Cardiac muscle cell (in vitro differentiated cells and primary cell): ENCODE measurements at places on chromosomes 12 and 14. TPM values are rescaled to one million over a fixed set of nuclear protein-coding genes. Genes with fewer than 3 reads are reported as not detected.

DNA sequence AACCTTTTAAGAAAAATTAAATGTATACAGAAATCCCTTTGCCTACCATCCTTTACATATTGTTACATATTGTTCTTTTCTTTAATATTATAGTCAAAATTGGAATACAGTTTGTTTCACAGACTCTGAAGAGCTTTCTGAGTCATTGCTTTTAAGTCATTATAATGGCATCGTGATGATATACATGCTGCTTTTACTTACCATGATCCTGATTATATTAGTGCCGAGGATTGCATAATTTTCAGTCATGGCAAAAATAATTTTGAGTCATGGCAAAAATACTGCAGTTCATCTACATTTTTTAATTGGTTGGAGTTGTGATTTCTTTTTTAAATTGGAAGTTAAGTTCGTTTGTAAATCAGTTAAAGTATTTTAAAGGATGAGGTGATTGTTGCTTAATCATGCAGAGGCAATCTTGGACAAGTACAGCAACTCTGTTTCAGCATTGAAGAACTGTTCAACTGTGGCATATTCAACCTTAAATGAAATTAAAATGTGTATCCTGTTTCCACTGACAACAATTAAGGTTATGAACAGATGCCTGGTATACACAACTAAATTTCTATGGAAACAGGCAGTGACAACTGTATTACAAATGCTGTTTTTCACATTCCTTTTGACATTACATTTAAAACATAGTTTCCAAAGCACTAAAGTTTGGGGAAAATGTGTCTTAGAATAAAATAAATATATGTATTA is 142.3 kb downstream of the PCNX1 start:
- no peaks in the 10 kb centered on the region for H3K4me1 ChIP-seq
- H3K27me3 ChIP-seq = no peaks in the 10 kb centered on the region
- no peak overlapping the region for H3K4me3 ChIP-seq
- H3K27ac ChIP-seq = no peak overlapping the region
- H3K36me3 ChIP-seq = peaks cover 76% of the 10 kb centered on the region

DNA sequence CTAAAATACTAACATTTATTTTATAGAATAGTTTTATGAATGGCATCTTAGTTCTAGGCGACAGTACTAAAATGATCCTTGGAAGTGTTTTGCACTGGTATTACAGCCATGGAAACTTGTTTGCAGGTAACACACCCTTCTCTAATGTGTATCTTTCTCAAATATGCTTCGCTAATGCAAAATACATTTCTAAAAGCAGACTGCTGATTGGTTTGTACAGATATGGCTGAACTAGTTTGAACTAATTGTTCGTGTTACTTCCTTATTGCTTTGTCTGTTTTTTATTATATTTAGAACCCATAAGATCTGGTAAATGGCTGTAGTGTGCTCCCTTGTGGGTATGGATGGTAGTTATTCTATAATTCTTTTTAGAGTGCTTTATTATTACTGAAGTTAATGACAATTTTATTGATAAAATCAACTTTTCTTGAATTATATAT is 53.0 kb downstream of the ATF7IP start:
- DNase-seq = peak; percentile 50
- H3K4me1 ChIP-seq = peaks cover 38% of the 10 kb centered on the region
- no peaks in the 10 kb centered on the region for H3K36me3 ChIP-seq
- H3K4me3 ChIP-seq = peak overlapping the region; percentile 27

GRCh38 chr12:24152270-24152669 is 202.8 kb upstream of the SOX5 start:
- H3K4me3 ChIP-seq = no peak overlapping the region
- DNase-seq = no peak
- no peaks in the 10 kb centered on the region for H3K36me3 ChIP-seq
- no peaks in the 10 kb centered on the region for H3K4me1 ChIP-seq
- H3K27me3 ChIP-seq = no peaks in the 10 kb centered on the region

- H3K4me3 ChIP-seq = no peak overlapping the region
- H3K4me1 ChIP-seq = peaks cover 5% of the 10 kb centered on the region
- no peaks in the 10 kb centered on the region for H3K27me3 ChIP-seq
- no peak overlapping the region for H3K27ac ChIP-seq
- H3K36me3 ChIP-seq = no peaks in the 10 kb centered on the region
- no peak for DNase-seq
Observed at GRCh38 chr14:79825046-79825521, 386.2 kb downstream of the DIO2 start.

KRT73 gene
- not detected in 2 replicates for total RNA-seq

DLGAP5 gene
- total RNA-seq = 3.4 and 37.4 TPM in 2 replicates

GRCh38 chr12:97899956-97900355 is 437.4 kb downstream of the RMST start:
- no peak overlapping the region for H3K4me3 ChIP-seq
- DNase-seq = no peak
- no peak overlapping the region for H3K27ac ChIP-seq
- no peaks in the 10 kb centered on the region for H3K27me3 ChIP-seq
- H3K4me1 ChIP-seq = no peaks in the 10 kb centered on the region

KLHL33 gene
- total RNA-seq = 0.18 TPM in 1 of 2 replicates, not detected in the other

ANO2 gene
- 0.21 and 0.63 TPM in 2 replicates for total RNA-seq

- H3K36me3 ChIP-seq = peaks cover 4% of the 10 kb centered on the region
- H3K27ac ChIP-seq = no peak overlapping the region
- no peaks in the 10 kb centered on the region for H3K4me1 ChIP-seq
- H3K4me3 ChIP-seq = no peak overlapping the region
Observed at GRCh38 chr12:53212931-53213330, 5.9 kb upstream of the ITGB7 start.

GRCh38 chr12:4025181-4026019 is 152.2 kb upstream of the PARP11 start:
- H3K27ac ChIP-seq = no peak overlapping the region
- peaks cover 39% of the 10 kb centered on the region for H3K27me3 ChIP-seq
- no peak for DNase-seq
- H3K4me1 ChIP-seq = no peaks in the 10 kb centered on the region
- no peak overlapping the region for H3K4me3 ChIP-seq

DNA sequence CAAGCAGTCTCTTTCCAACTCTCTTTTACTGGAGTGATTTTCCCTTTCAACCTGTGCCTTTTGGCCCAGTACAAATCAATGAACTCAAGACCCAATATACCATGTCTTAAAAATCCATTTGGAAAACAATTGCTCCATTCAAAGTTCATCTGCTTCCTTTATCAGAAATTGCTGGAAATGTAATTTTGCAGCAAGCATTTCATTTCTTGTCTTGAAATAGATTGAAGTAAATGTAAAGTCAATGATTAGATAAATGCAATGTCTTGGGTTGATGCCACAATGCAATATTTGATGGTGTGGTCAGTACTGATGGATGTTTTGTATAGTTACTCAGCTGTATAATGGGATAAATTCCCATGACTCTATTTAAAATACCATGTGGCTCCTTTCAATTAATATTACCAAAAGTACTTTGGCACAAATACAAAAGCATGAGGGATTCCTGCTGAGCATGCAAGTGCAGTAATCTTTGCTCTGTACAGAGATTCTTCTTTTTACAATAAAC is 707.7 kb upstream of the NOVA1 start:
- DNase-seq = no peak
- H3K4me3 ChIP-seq = no peak overlapping the region
- no peaks in the 10 kb centered on the region for H3K27me3 ChIP-seq
- no peaks in the 10 kb centered on the region for H3K4me1 ChIP-seq
- H3K27ac ChIP-seq = no peak overlapping the region

FGF23 gene
- total RNA-seq = 0.86 and 2.4 TPM in 2 replicates

RBM19 gene
- 28.1 and 30.8 TPM in 2 replicates for total RNA-seq

- H3K4me1 ChIP-seq = no peaks in the 10 kb centered on the region
- no peak for DNase-seq
- H3K27ac ChIP-seq = no peak overlapping the region
- H3K27me3 ChIP-seq = no peaks in the 10 kb centered on the region
Observed at GRCh38 chr12:100986595-100987547, 192.3 kb downstream of the ANO4 start.

GRCh38 chr12:10540776-10541205 is 35.1 kb downstream of the EIF2S3B start:
- no peak for DNase-seq
- H3K27ac ChIP-seq = no peak overlapping the region
- no peaks in the 10 kb centered on the region for H3K27me3 ChIP-seq
- no peaks in the 10 kb centered on the region for H3K4me1 ChIP-seq
- no peaks in the 10 kb centered on the region for H3K36me3 ChIP-seq
- H3K4me3 ChIP-seq = no peak overlapping the region

DNA sequence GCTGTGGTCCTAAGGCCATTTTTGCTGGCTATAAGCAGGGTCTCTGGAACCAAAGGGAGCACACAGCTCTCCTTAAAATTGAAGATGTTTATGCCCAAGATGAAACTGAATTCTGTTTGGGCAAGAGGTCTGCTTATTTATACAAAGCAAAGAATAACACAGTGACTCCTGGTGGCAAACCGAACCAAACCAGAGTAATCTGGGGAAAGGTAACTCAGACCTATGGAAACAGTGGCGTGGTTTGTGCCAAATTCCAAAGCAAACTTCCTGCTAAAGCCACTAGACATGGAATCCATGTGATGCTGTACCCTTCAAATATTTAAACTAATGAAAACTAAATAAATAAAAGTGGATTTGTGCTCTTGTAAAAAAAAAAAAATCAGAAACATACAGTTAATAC is 29.6 kb upstream of the BICDL1 start:
- no peak overlapping the region for H3K4me3 ChIP-seq
- no peaks in the 10 kb centered on the region for H3K36me3 ChIP-seq
- no peaks in the 10 kb centered on the region for H3K4me1 ChIP-seq
- H3K27me3 ChIP-seq = no peaks in the 10 kb centered on the region

- no peak for DNase-seq
- H3K36me3 ChIP-seq = no peaks in the 10 kb centered on the region
- no peaks in the 10 kb centered on the region for H3K4me1 ChIP-seq
- H3K4me3 ChIP-seq = no peak overlapping the region
- H3K27me3 ChIP-seq = no peaks in the 10 kb centered on the region
Observed at GRCh38 chr12:60921541-60921940, 1325.7 kb downstream of the SLC16A7 start.

ATP2A2 gene
- total RNA-seq = 297 and 328 TPM in 2 replicates

GRCh38 chr14:67018720-67019119 is 170.5 kb upstream of the GARIN2 start:
- no peaks in the 10 kb centered on the region for H3K36me3 ChIP-seq
- H3K4me1 ChIP-seq = no peaks in the 10 kb centered on the region
- DNase-seq = no peak
- H3K4me3 ChIP-seq = no peak overlapping the region
- no peak overlapping the region for H3K27ac ChIP-seq
- H3K27me3 ChIP-seq = no peaks in the 10 kb centered on the region

CCDC175 gene
- not detected in 2 replicates for total RNA-seq

GRCh38 chr12:116443821-116444589 is 115.2 kb upstream of the MAP1LC3B2 start:
- no peaks in the 10 kb centered on the region for H3K4me1 ChIP-seq
- H3K27me3 ChIP-seq = no peaks in the 10 kb centered on the region
- H3K36me3 ChIP-seq = no peaks in the 10 kb centered on the region

- H3K27ac ChIP-seq = no peak overlapping the region
- H3K4me1 ChIP-seq = no peaks in the 10 kb centered on the region
- no peak overlapping the region for H3K4me3 ChIP-seq
- no peaks in the 10 kb centered on the region for H3K27me3 ChIP-seq
Observed at GRCh38 chr12:40351976-40352375, 127.2 kb downstream of the LRRK2 start.

DNA sequence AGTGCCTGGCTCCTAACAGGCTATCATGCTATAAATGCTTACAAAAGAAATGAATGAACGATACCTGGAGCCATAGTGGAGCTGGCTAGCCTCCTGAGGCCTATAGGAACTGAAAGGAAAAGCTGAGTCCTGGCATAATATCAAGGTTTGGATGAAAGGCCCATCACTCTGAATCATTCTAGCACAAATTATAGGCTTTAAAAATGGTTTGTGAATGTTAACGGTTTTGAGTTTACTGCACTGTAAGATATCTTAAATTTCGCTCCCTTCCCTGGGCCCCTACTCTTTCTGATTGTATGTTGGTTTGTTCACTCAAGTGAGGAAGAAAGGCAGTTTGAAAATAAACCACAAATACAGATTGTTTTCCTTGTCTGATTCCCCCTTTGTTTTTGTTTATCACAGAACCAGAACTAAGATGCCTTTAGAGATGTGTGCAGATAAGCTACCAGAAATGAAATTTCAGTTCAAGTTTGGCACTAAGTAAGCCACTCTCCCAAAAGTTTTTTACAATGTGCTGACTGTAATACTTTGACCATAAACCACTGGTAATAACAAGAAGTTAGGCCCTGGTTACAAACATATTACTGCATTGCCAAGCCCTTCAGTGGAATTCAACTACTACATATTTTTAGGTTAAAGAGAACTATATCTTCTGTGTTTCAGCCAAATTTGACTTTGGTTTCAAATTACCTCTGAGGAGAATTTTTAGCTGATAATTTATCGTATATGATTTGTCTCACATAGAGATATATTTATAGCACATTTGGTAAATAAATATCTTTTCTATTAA is 89.5 kb downstream of the ALX1 start:
- no peak overlapping the region for H3K27ac ChIP-seq
- H3K4me3 ChIP-seq = no peak overlapping the region
- H3K36me3 ChIP-seq = no peaks in the 10 kb centered on the region
- no peak for DNase-seq
- H3K4me1 ChIP-seq = no peaks in the 10 kb centered on the region
- no peaks in the 10 kb centered on the region for H3K27me3 ChIP-seq

MIPOL1 gene
- 7.2 and 8.4 TPM in 2 replicates for total RNA-seq

TAMALIN gene
- total RNA-seq = 8.2 and 12.5 TPM in 2 replicates

- no peaks in the 10 kb centered on the region for H3K36me3 ChIP-seq
- H3K27me3 ChIP-seq = no peaks in the 10 kb centered on the region
- H3K4me1 ChIP-seq = peaks cover 7% of the 10 kb centered on the region
- DNase-seq = no peak
- H3K4me3 ChIP-seq = no peak overlapping the region
- H3K27ac ChIP-seq = no peak overlapping the region
Observed at GRCh38 chr12:127911291-127911690, 355.7 kb upstream of the TMEM132C start.

- H3K27me3 ChIP-seq = no peaks in the 10 kb centered on the region
- no peak overlapping the region for H3K27ac ChIP-seq
Observed at GRCh38 chr14:46036099-46036498, 615.5 kb downstream of the RPL10L start.

DNA sequence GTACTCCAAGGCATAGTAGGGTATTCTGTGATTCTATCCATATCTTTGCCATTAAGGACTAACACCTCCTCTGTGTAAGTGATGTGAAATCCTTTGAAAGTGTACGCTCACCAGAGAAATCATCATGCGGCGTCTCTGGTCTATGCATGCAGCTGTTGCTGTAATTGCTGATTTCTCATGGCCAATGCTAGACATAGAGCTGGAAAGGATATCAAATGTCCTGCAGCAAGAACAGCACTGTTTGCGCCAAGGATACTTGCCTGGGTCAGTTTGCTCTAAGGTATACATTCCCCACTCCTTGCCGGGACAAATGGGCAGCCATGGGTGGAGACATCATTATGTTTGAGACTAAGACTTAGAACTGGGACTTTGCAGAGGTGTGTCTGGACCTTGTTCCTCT is 896.4 kb downstream of the BCL11B start:
- no peak overlapping the region for H3K4me3 ChIP-seq
- no peak for DNase-seq
- H3K27ac ChIP-seq = no peak overlapping the region
- H3K27me3 ChIP-seq = no peaks in the 10 kb centered on the region
- H3K36me3 ChIP-seq = no peaks in the 10 kb centered on the region

- peak; percentile 92 for DNase-seq
- H3K4me1 ChIP-seq = peaks cover 33% of the 10 kb centered on the region
- H3K36me3 ChIP-seq = no peaks in the 10 kb centered on the region
- H3K27me3 ChIP-seq = no peaks in the 10 kb centered on the region
- H3K27ac ChIP-seq = peak overlapping the region; percentile 97
Observed at GRCh38 chr12:49232940-49233841, 31.7 kb upstream of the TUBA1C start.

- H3K36me3 ChIP-seq = no peaks in the 10 kb centered on the region
- no peak overlapping the region for H3K27ac ChIP-seq
- H3K27me3 ChIP-seq = no peaks in the 10 kb centered on the region
- no peak overlapping the region for H3K4me3 ChIP-seq
Observed at GRCh38 chr12:114347861-114348260, 58.1 kb downstream of the TBX5 start.
